ENCODE measurements at places on chromosomes 7 and 10.

GRCh38 chr10:104061196-104061595 lies 24.5 kb downstream of the COL17A1 start:
- no peak for DNase-seq

DNA sequence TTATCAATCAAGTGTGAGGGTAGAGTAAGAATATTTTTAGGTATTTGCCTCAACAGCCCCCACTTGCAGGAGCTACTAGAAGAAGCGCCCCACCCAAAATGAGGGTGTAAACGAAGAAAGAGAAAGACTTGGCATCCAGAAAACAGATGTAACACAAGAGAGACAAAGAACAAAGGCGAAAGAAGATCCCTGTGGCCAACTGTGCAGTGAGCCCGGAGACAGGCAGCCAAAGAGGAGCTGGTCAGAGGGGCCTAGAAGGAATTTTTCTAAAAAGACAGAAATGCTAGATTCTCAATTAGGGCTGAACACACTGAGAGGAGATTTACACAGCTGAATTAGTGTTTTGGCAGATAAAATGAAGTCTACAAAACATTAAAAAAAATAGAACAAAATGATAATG lies 29.6 kb upstream of the EIF5AL1 start:
- no peak for DNase-seq

GRCh38 chr10:103111918-103112877 lies 80.9 kb downstream of the NT5C2 start:
- DNase-seq: no peak

DNA sequence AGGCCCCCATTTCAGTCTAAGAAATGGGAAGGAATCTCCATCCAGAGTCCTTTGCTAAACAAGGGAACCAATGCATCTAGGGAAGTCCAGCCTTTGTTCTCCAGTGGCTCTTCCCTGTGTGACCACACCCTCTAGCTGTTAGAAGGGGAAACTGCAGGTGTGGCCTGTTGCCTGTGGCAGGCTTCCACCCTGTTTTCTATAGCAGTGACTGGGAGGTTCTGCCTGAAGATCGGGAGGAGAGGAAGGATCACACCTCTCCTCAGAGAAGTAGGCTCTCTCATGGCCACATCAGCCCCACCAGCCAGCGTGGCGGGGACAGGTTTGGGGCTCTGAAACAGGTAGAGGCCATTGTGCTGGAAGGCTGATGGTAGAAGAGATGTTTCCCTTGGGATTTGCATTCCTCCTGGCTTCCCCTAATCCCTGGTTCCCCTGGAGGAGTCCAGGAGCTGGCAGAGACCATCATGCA lies 47.7 kb upstream of the TRIM8 start:
- DNase-seq: peak; percentile 38

GRCh38 chr10:52348037-52348564 lies 34.0 kb downstream of the DKK1 start:
- DNase-seq: no peak

DNA sequence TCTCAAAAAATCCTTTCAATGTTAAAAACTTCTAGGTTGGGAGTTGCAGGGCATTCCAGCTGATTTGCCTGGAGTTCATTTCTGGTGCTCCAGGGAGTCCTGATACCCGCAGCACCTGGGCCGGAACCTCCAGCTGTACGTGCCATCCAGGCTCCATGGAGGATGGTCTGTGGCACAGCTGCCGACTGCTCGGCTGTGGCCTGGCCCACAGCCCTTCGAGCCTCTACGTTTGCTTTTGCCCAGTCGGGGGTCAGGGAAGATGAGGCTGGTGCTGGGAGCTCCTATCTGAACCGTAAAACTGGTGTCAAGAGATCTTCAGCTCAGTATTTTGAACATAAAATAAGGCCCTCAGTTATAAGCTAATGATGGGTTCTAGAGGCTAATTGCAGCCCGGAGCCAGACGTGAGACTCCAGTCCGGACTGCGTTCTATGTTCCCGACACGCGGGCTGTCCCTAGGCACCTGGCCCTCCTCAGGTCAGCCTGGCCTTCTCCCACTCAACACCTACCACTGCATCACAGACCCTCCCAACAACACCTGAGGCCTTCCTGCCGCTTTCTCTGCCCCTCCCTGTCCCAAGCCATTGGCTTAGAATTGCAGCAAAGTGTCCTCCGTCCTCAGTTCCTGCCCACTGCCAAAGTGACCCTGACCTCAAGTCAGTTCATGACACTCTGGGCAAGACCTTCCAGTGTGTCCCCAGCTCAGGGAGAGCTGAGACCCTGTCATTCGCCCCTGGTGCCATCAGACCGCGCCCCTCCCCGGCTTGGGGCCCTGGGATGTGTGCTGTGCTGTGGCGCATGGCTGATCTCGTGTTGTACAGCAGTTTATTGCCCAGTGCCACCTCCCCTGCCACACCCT lies 64.2 kb upstream of the DNAJB6 start:
- no peak for DNase-seq

- no peak for DNase-seq
These were observed 19.3 kb upstream of the SRRM3 start for GRCh38 chr7:76182225-76182960.

- no peak for DNase-seq
These were observed 573.6 kb downstream of the DNAJB6 start for GRCh38 chr7:157910446-157910845.

DNA sequence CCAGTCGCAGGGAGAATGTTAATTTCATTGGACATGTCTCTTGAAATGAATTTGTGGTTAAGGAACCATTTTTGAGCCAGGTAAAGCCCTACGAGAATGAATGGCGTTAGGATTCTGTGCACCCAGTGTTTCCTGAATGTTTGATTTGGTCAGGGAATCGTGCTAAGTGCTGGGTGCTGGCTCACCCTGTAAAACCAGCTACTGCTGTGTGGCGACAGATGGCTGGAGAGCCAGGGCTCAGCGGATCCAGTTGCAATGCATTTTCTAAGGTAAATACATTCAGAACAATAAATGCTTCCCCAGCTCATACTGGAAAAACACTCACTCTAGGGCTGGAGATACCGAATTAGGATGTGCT lies 355.5 kb downstream of the GLRX3 start:
- DNase-seq: no peak

Data from neuronal stem cell (in vitro differentiated cells).